ENCODE measurements at places on chromosomes 6 and 20.

DNA sequence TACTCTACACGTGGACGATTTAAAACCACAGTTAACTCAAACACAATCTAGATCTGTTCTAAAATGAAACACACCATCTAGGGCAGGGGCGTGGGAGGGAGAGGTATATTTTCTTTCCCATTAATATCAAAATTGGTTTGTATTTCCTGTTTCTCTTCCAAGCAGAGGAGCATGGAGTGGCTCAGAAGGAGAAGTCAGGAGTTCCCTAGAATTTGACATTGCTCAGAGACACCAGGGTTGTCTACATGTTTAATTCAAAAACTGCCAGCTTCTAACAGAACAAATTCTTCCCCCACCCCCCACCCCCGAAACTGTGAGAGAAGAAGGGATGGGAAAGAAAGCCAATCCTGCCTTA is 2.3 kb downstream of the PREX1 start:
- no peak for DNase-seq
- no peaks in the 10 kb centered on the region for H3K4me1 ChIP-seq
- H3K36me3 ChIP-seq: peaks cover 17% of the 10 kb centered on the region
- H3K27ac ChIP-seq: no peak overlapping the region
- peak overlapping the region; percentile 88 for H3K4me3 ChIP-seq

GRCh38 chr20:36368869-36369268 is 62.7 kb downstream of the DLGAP4 start:
- H3K27me3 ChIP-seq: no peaks in the 10 kb centered on the region
- no peak overlapping the region for H3K4me3 ChIP-seq
- H3K36me3 ChIP-seq: no peaks in the 10 kb centered on the region
- H3K27ac ChIP-seq: no peak overlapping the region
- H3K4me1 ChIP-seq: no peaks in the 10 kb centered on the region

GRCh38 chr6:32938494-32938893 is 2.3 kb downstream of the HLA-DMB start:
- no peak overlapping the region for H3K4me3 ChIP-seq
- peaks cover 13% of the 10 kb centered on the region for H3K4me1 ChIP-seq
- DNase-seq: no peak
- no peak overlapping the region for H3K27ac ChIP-seq
- no peaks in the 10 kb centered on the region for H3K27me3 ChIP-seq

DNA sequence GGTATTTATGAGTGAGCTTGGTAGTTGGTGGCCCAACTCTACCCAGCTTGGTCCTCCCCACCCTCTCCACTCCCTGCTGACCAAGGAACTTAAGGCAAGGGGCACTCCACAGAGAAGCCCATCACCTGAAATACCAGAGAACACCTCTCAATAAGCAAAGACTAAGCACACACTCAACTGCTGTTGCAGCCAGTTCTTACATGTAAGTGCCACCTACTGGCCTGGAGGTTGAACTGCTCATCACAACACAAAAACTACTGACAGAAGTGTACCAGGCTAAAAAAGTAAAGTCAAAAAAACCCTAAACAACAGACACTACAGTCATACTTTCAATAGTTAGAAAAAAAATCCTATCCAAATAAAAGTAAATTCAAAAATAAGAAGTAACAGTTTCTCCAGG is 146.2 kb downstream of the FAM83B start:
- no peak overlapping the region for H3K4me3 ChIP-seq
- no peak overlapping the region for H3K27ac ChIP-seq
- H3K27me3 ChIP-seq: no peaks in the 10 kb centered on the region

DNA sequence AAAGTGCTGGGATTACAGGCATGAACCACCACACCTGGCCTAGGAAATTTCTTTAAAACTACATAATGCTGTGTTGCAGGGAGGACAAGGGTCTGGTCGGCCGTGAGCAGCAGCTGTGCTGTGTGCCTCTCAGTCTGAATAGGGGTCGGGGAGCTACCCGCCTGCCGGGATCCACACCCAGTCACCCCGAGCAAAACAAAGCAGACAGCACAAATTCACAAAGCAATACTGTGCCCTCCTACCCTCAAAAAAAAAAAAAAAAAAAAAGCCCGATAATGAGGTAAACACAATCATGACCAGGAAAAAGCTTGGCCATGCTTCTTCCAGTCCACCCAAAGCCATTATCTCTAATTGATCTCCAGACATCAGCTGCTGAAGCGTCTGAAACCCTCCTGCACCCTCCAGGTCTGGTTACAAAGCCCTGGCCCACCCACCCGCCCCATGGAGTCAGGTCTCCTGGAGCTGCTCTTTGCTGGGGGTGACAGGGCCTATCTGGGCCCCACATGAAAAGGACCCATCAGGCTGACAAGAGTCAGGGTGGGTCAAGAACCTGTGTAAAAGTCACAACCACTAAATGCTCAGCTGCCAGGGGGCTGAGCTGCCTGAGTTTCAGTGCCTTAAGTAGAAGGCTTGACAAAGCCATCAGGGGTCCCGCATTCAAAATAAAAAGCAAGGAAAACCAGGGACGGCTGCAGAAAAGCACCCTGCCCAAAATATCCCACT is 88.2 kb downstream of the NOL4L start:
- H3K27ac ChIP-seq: peak overlapping the region; percentile 40
- H3K4me1 ChIP-seq: peaks cover 14% of the 10 kb centered on the region
- no peaks in the 10 kb centered on the region for H3K36me3 ChIP-seq
- no peak overlapping the region for H3K4me3 ChIP-seq

GRCh38 chr6:12232339-12232738 is 57.8 kb upstream of the EDN1 start:
- no peak overlapping the region for H3K27ac ChIP-seq
- H3K27me3 ChIP-seq: no peaks in the 10 kb centered on the region
- no peak overlapping the region for H3K4me3 ChIP-seq
- no peaks in the 10 kb centered on the region for H3K4me1 ChIP-seq
- no peak for DNase-seq

DNA sequence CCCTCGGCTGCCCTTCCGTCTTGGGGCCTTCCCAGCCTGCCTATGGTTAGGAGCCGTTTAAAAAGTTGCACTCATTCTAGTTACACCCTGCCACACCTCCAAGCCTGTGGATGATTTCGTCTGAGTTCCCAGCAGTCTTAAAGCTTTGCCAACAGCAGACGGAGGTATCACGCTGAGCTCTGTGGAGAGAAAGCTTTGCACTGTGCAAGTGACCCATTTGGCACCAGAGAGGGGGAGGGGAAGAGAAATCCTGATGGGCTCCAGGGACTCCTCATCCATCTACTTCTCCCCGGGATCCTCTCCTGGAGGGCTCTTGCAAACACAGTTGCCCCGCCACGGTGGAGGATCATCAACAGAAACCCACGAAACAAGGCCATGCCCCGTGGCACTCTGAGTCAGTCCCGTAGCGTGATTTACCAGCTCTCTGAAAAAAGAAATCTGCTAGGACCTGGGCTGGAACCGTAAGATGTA is 98.8 kb upstream of the CITED2 start:
- H3K4me3 ChIP-seq: no peak overlapping the region
- H3K36me3 ChIP-seq: no peaks in the 10 kb centered on the region
- DNase-seq: no peak
- H3K27me3 ChIP-seq: no peaks in the 10 kb centered on the region
- H3K4me1 ChIP-seq: peaks cover 26% of the 10 kb centered on the region

- H3K36me3 ChIP-seq: peaks cover 7% of the 10 kb centered on the region
- DNase-seq: no peak
- no peak overlapping the region for H3K27ac ChIP-seq
- H3K4me1 ChIP-seq: peaks cover 83% of the 10 kb centered on the region
Observed at GRCh38 chr20:50526403-50526989, 16.3 kb downstream of the PTPN1 start.

GRCh38 chr6:13229205-13230085 is 98.9 kb downstream of the TBC1D7 start:
- peaks cover 49% of the 10 kb centered on the region for H3K36me3 ChIP-seq
- no peak overlapping the region for H3K4me3 ChIP-seq
- DNase-seq: no peak
- no peaks in the 10 kb centered on the region for H3K27me3 ChIP-seq

DNA sequence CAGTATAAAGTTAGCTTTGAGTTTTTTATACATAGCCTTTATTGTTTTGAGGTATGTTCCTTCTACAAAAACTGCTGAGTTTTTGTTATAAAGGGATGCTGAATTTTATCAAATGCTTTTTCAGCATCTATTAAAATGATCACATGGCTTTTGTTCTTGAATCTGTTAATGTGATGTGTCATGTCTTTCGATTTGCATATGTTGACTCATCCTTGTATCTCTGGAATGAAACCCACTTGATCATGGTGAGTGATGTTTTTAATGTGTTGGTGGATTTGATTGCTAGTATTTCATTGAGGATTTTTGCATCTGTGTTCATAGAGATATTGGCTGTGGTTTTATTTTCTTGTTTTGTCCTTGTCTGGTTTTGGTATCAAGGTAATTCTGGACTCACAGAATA is 24.7 kb upstream of the BLCAP start:
- H3K4me1 ChIP-seq: no peaks in the 10 kb centered on the region
- peaks cover 9% of the 10 kb centered on the region for H3K27me3 ChIP-seq
- no peaks in the 10 kb centered on the region for H3K36me3 ChIP-seq
- no peak overlapping the region for H3K4me3 ChIP-seq
- H3K27ac ChIP-seq: no peak overlapping the region
- DNase-seq: no peak

All from heart right ventricle (tissue), 16 donors.